Activated naive CD8-positive, alpha-beta T cell treated with anti-CD3 and anti-CD28 coated beads for 36 hours (primary cell): ENCODE measurements at places on chromosomes 1 and 21. TPM values are rescaled to one million over a fixed set of nuclear protein-coding genes. Genes with fewer than 3 reads are reported as not detected.
A peak's percentile ranks its signal among the peaks of the same experiment; 100 is the strongest.

GRCh38 chr1:94907136-94907535 is 19.8 kb downstream of the CNN3 start:
- DNase-seq: no peak
- H3K4me1 ChIP-seq: no peaks in the 10 kb centered on the region
- no peaks in the 10 kb centered on the region for H3K27me3 ChIP-seq
- no peak overlapping the region for H3K27ac ChIP-seq
- H3K36me3 ChIP-seq: peaks cover 3% of the 10 kb centered on the region

Gene KCNQ4
- 0.82 TPM for total RNA-seq

Gene BSND
- not detected for total RNA-seq

- no peaks in the 10 kb centered on the region for H3K36me3 ChIP-seq
- H3K4me1 ChIP-seq: no peaks in the 10 kb centered on the region
- no peak overlapping the region for H3K27ac ChIP-seq
- no peak for DNase-seq
Measured at GRCh38 chr1:209896346-209896745, 41.7 kb upstream of the SYT14 start.

- no peak overlapping the region for H3K27ac ChIP-seq
- H3K4me3 ChIP-seq: no peak overlapping the region
- DNase-seq: no peak
- no peaks in the 10 kb centered on the region for H3K36me3 ChIP-seq
Measured at GRCh38 chr1:110548381-110548780, 29.4 kb upstream of the KCNA10 start.

Gene OR10Z1
- not detected for total RNA-seq

DNA sequence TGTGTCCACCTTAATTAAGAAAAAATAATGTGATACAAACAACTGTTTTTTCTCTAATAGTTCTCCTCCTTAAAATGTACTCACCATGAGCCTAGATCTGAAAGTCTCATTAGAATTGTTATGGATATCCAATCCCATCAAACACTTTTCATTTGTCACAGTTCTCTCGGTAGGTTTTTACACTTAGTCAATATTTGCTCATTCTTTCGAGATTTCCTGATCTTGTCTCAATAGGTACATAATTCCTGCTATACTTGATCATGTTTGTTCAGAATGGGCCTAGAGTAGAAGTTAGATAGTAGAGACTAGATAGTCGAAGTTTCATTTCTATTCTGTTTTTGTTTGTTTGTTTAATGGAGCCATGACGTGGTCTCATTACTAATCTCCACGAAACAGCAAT is 2005.7 kb downstream of the NCAM2 start:
- DNase-seq: no peak
- H3K27ac ChIP-seq: no peak overlapping the region
- H3K4me1 ChIP-seq: no peaks in the 10 kb centered on the region
- H3K36me3 ChIP-seq: no peaks in the 10 kb centered on the region

Gene CDC73
- total RNA-seq: 47.0 TPM

- peaks cover 7% of the 10 kb centered on the region for H3K4me1 ChIP-seq
- H3K4me3 ChIP-seq: no peak overlapping the region
- no peaks in the 10 kb centered on the region for H3K36me3 ChIP-seq
- peaks cover 62% of the 10 kb centered on the region for H3K27me3 ChIP-seq
Measured at GRCh38 chr1:205545991-205546390, 41.5 kb downstream of the CDK18 start.

Gene GPATCH4
- 103 TPM for total RNA-seq

DNA sequence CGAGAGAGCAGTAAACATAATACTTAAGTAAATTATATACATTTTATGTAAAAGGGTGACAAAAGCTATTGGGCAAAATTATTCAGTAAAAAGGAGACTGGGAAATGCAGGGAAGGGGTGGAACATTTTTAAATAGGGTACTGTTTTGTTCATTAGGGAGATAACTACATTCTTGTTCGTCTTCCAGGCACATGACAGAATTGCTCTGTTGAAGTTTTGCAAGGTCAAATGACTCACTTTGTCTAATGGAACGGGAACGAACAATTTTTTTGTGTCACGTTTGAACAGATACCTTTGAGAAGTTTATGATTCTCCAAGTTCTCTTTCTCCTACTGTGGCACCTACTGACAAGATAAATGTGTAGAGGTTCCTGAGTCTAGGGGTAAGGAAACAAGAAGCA is 382.3 kb upstream of the ZRANB2 start:
- H3K4me1 ChIP-seq: no peaks in the 10 kb centered on the region
- no peak overlapping the region for H3K27ac ChIP-seq
- no peaks in the 10 kb centered on the region for H3K27me3 ChIP-seq

- H3K4me1 ChIP-seq: peaks cover 34% of the 10 kb centered on the region
- H3K4me3 ChIP-seq: no peak overlapping the region
- H3K27ac ChIP-seq: no peak overlapping the region
- H3K36me3 ChIP-seq: no peaks in the 10 kb centered on the region
Measured at GRCh38 chr1:44713321-44713781, 17.6 kb downstream of the RNU5D-1 start.

GRCh38 chr21:45568383-45568782 is 26.1 kb upstream of the SLC19A1 start:
- no peak for DNase-seq
- no peak overlapping the region for H3K4me3 ChIP-seq
- no peaks in the 10 kb centered on the region for H3K36me3 ChIP-seq
- H3K27ac ChIP-seq: no peak overlapping the region
- H3K4me1 ChIP-seq: no peaks in the 10 kb centered on the region

DNA sequence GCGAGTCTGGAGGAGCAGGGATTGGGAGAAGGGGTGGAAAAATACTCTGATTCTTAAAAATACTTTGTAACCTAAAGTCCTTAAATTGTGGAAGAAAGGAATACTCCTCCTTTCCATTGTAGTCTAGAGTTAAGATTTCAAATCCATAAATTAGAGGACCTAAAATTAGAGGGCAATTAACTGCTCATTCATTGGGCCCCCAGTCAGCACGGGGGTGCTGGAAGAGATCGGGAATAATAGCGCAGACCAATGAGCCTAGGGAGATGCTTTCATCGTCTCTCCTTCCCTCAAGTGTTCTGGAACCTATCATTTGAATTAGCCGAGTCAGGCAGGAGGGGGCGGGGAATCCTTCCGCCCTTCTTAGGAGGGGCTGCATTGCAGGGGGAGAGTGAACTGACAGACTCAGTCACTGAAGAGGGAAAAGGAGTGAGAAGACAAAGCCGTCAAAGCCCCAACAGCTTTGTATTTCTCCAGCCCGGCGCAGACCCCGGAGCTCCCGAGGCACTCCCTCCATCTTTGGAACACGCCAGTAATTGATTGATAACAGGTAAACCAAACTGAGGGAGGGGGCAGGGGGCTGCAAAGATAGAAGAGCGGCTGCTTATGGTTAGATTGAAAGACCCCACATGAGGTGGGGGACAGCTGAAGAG is at the start of gene MLLT11:
Gene MLLT11, plus strand, starts transcription at position 391 of the 650 bp plus-strand sequence. CDS start 6,828 bp downstream, outside the sequence.
- H3K27ac ChIP-seq: peak within 1 kb of the TSS; percentile 95
- H3K4me3 ChIP-seq: peak within 1 kb of the TSS; percentile 96
- peak; percentile 38 for DNase-seq
- H3K36me3 ChIP-seq: peaks cover 40% of the 10 kb centered on the region
- no peaks in the 10 kb centered on the region for H3K27me3 ChIP-seq
- H3K4me1 ChIP-seq: peaks cover 50% of the 10 kb centered on the region

Gene HMGCL
- total RNA-seq: 29.2 TPM

- H3K27me3 ChIP-seq: peaks cover 32% of the 10 kb centered on the region
- DNase-seq: no peak
- no peaks in the 10 kb centered on the region for H3K36me3 ChIP-seq
- no peaks in the 10 kb centered on the region for H3K4me1 ChIP-seq
- H3K27ac ChIP-seq: no peak overlapping the region
Measured at GRCh38 chr1:22639286-22639685, 2.9 kb downstream of the C1QA start.

GRCh38 chr1:184152434-184152898 is 100.9 kb downstream of the TSEN15 start:
- H3K27ac ChIP-seq: no peak overlapping the region
- no peaks in the 10 kb centered on the region for H3K36me3 ChIP-seq
- DNase-seq: no peak
- peak overlapping the region; percentile 62 for H3K4me3 ChIP-seq
- peaks cover 13% of the 10 kb centered on the region for H3K4me1 ChIP-seq
- H3K27me3 ChIP-seq: peaks cover 47% of the 10 kb centered on the region

GRCh38 chr21:35852820-35853219 is 207.5 kb downstream of the SETD4 start:
- H3K36me3 ChIP-seq: no peaks in the 10 kb centered on the region
- H3K27me3 ChIP-seq: peaks cover 12% of the 10 kb centered on the region

DNA sequence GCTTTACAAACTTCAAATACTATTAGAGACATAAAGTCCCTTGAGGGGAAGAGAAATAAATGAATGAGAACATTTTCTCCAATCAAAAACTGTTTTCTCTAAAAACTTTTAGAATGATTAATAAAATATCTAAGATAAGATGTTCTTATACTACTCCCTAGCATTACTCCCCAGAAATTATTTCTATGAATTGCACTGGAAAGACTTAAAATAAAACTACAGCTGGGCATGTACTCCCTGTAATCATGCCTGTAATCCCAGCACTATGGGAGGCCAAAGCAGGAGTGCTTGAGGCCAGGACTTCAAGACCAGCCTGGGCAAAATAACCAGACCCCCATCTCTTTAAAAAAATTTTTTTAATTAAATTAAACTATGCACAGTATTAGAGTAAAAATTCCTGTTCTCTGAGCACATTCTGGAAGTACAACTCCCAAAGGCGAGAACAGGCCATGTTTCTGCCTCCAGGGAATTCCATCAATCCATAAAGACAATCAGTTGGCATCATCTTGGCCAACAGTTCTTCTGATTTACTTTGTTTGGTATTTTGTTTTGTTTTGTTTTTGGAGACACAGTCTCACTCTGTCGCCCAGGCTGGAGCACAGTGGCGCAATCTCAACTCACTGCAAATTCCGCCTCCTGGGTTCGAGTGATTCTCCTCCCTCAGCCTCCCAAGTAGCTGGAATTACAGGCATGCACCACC is 77.9 kb downstream of the TGFBR3 start:
- H3K4me3 ChIP-seq: no peak overlapping the region
- no peaks in the 10 kb centered on the region for H3K36me3 ChIP-seq
- no peak for DNase-seq
- H3K4me1 ChIP-seq: peaks cover 46% of the 10 kb centered on the region
- peaks cover 10% of the 10 kb centered on the region for H3K27me3 ChIP-seq
- H3K27ac ChIP-seq: no peak overlapping the region

DNA sequence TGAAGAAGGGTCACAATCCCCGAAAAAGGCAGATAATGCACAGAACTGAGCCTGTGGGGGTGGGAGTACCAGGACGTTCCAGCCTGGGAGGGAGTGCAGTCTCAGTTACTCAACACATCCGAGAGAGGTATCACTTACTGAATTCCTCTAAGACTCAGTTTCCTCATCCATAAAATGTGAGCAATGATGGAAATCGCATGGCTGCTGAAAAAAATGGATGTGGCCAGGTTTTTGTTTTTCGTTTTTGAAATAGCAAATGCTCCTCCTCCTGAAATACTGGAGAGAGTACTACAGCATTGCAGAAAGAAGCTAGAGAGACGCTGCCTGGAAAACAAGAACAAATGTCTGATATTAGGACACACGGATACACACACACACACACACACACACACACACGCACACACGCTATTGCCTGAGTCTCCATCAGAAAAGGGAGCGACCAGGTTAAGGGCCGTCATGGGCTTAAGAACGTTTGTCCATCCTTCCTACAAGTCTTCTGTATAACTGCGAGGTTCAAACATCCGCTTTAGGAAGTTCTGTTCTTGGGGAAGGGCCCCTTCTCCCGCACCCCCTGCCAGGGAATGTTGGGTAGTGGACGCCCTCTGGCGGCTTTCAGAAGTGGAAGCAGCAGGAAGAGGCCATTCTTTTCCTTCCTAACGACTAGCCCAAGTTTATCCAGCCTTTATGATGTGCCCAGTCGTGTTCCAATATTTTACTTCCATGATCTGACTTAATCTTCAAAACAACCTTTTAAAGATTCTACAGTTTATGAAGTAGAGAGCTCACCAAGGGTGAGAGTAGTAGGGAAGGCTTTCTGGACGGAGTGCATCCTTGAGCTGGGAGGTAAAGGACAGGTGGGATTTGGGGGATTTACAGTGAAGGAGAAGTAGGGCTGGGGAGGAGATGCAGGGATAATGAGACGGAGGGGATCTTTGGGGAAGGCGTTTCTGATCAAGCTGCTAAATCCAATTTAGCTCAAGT is 699 bp upstream of the NES start:
- peaks cover 66% of the 10 kb centered on the region for H3K27me3 ChIP-seq
- peak; percentile 29 for DNase-seq
- H3K4me1 ChIP-seq: peaks cover 12% of the 10 kb centered on the region
- no peaks in the 10 kb centered on the region for H3K36me3 ChIP-seq
- H3K4me3 ChIP-seq: no peak overlapping the region

DNA sequence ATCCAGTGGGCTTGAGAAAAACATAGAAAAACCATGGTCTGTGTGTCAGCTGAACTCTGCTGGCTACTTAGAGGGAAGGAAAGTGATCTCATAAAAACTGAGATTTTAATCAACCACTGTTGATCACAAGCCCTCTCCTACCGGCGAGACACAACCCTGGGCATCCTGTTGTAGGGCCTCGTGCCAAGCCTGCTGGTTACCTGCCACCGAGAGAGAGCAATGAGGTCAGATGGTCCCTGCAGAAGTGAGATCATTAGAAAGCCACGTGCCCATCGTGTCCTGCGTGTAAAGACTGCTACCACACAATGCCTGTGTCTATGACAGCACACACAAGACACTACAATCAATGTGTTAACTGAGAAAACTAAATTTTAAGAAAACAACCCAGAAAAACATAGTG is 41.7 kb upstream of the GPR153 start:
- H3K27me3 ChIP-seq: no peaks in the 10 kb centered on the region
- no peak overlapping the region for H3K4me3 ChIP-seq
- H3K4me1 ChIP-seq: no peaks in the 10 kb centered on the region
- DNase-seq: no peak
- H3K36me3 ChIP-seq: peaks cover 2% of the 10 kb centered on the region

Gene MROH9
- not detected for total RNA-seq

GRCh38 chr21:41180752-41181151 is 12.8 kb downstream of the BACE2 start:
- DNase-seq: no peak
- H3K27ac ChIP-seq: no peak overlapping the region
- no peaks in the 10 kb centered on the region for H3K4me1 ChIP-seq
- H3K36me3 ChIP-seq: no peaks in the 10 kb centered on the region
- peaks cover 16% of the 10 kb centered on the region for H3K27me3 ChIP-seq

DNA sequence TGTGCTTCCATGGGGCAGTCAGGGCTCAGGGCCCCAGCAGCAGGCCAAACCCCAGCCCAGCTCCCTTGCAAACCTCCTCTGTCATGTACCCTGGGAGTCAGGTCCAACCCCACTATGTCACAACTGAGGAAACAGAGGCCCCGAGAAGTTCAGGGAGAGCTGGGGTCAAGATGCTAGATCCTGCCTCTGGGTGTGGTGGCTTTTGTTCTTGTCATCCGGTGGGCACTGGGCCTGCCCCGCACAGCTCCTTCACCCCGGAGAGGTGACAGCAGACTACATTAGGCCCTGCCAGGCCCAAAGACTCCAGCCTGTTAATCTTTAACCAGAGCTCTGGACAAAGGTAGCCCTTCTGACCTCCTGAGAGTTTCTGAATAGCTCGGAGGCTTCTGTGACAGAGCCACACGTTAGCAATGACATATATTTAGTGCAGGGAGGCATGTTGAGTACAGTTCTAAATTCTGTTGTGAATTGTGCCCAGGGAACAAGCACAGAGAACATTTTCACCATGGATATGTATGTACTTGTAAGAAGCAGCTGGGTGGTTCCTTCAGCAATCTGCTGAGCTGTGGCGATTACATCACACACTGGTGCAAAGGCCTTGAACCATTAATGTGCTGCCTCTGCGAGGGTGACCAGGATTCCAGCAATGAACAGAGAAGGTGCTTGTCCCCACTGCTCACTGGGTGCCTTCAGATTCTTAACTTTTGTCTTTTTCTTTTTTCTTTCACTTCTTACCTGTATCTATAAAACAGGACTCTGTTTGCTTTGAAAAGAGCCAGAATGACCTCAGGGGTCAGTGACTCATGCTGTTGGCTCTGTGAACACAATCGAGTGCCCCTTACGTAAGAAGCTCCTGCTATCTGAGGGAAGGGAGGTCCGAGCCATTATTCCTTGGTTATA is 102.8 kb downstream of the RHOU start:
- H3K4me1 ChIP-seq: no peaks in the 10 kb centered on the region
- DNase-seq: no peak
- no peak overlapping the region for H3K4me3 ChIP-seq
